HCT116 (cell line): ENCODE measurements at places on chromosomes 6 and 20.
A peak's percentile ranks its signal among the peaks of the same experiment; 100 is the strongest.

- no peak for DNase-seq
- H3K4me3 ChIP-seq: no peak overlapping the region
- no peaks in the 10 kb centered on the region for H3K27me3 ChIP-seq
- H3K4me1 ChIP-seq: no peaks in the 10 kb centered on the region
- H3K27ac ChIP-seq: no peak overlapping the region
These were observed 450.0 kb downstream of the TFAP2B start for GRCh38 chr6:51268666-51269065.

GRCh38 chr6:52263709-52264540, 19.6 kb upstream of the IL17F start:
- no peak overlapping the region for H3K27ac ChIP-seq
- no peaks in the 10 kb centered on the region for H3K4me1 ChIP-seq
- H3K27me3 ChIP-seq: no peaks in the 10 kb centered on the region

DNA sequence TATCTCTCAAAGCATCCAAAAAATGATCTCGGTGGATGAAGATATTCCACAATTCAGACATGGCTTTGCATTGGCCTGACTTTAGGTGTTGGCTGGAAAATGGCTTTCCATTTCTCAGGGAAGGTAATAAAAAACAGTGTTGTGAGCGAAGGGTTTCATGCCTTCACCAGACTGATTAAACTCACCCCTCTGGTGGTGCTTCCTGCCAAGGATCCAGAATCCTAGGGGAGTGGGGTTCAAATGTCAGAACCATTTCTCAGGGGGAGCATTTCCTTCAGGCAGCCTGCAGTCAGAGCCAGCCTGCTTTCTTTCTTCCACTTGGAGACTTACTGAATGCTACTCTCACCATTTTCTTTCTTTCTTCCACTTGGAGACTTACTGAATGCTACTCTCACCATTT, 45.7 kb upstream of the SMIM28 start:
- no peak for DNase-seq
- H3K4me1 ChIP-seq: no peaks in the 10 kb centered on the region
- no peak overlapping the region for H3K27ac ChIP-seq
- H3K36me3 ChIP-seq: no peaks in the 10 kb centered on the region

- H3K36me3 ChIP-seq: no peaks in the 10 kb centered on the region
- no peaks in the 10 kb centered on the region for H3K27me3 ChIP-seq
- no peak for DNase-seq
These were observed 157.5 kb downstream of the TRMT11 start for GRCh38 chr6:126143761-126144251.

DNA sequence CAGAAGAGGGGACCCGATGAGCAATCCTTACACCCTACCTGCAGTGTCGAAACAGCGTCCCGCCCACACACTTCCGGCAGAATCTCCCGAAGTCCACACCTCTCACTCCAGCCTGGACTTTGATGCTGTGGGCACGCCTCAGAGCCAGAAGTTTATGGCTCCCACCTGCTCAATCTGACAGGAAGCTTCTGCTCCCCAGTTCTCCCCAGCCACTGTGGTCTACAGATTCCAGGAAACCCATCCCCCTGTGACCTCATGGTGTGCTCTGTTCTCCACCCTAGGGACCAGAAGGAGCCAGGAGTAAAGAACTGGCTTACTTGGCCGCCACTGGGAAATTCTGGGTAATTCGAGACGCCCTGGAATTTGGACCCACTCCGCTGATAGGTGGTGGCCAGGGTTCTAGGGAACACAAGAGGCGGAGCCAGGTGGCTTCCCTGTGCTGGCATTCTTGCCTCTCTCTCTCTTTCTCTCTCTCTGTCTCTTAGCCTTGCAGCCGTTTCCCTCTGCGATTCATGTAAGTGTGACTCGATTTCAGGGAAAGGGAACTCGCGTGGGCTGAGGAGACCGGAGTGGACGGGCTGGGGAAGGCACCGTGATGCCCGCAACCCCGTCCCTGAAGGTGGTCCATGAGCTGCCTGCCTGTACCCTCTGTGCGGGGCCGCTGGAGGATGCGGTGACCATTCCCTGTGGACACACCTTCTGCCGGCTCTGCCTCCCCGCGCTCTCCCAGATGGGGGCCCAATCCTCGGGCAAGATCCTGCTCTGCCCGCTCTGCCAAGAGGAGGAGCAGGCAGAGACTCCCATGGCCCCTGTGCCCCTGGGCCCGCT, at the start of gene TRIM15:
TSS of gene TRIM15 (plus strand) at position 457 of the 828 bp plus-strand sequence. CDS start at position 596, 139 bp downstream.
- H3K4me1 ChIP-seq: peaks cover 9% of the 10 kb centered on the region; the same call in 1 of the 2 replicates
- no peaks in the 10 kb centered on the region for H3K27me3 ChIP-seq

DNA sequence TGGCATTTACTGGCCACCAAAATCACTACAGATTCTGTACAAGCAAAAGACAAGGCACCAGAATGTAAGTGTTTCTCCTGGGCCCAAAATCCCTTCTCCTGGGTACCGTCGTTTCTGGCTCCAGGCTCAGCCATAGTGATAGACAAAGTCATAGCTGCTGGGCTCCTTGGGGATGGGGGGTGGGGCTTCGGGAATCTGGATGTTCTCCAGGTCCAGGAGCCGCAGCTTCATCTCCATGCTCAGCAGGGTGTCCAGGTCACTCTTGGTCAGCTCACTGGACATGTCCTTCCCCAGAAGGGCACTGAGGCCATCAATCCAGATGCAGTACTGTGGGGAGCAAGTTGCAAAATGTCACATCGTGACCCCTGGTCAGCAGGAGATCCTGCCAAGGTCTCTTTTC, 39.2 kb downstream of the ELMO2 start:
- H3K4me3 ChIP-seq: no peak overlapping the region
- peaks cover 13% of the 10 kb centered on the region; the same call in 1 of the 2 replicates for H3K36me3 ChIP-seq
- peaks cover 26% of the 10 kb centered on the region for H3K4me1 ChIP-seq
- no peak for DNase-seq

DNA sequence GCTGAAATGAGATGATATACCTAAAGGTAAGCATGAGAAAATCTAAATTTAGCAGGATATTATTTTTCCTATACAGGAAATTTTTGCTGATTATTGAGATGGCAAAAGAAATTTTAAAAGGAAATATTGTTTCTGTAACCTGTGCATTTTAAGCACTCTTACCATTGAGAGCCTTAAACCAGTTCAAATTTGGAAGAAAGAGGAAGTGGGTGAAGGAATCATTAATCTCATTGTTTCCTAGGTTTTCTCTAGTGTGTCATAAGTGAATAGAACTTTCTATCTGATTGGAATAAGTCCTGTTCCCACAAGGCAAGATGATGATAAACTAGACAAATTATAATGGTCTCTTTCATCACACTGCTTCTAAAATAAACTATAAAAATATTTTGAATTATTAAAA, 22.4 kb upstream of the FKBP1C start:
- H3K36me3 ChIP-seq: no peaks in the 10 kb centered on the region
- H3K4me3 ChIP-seq: no peak overlapping the region
- H3K27me3 ChIP-seq: no peaks in the 10 kb centered on the region
- no peak overlapping the region for H3K27ac ChIP-seq
- no peak for DNase-seq

DNA sequence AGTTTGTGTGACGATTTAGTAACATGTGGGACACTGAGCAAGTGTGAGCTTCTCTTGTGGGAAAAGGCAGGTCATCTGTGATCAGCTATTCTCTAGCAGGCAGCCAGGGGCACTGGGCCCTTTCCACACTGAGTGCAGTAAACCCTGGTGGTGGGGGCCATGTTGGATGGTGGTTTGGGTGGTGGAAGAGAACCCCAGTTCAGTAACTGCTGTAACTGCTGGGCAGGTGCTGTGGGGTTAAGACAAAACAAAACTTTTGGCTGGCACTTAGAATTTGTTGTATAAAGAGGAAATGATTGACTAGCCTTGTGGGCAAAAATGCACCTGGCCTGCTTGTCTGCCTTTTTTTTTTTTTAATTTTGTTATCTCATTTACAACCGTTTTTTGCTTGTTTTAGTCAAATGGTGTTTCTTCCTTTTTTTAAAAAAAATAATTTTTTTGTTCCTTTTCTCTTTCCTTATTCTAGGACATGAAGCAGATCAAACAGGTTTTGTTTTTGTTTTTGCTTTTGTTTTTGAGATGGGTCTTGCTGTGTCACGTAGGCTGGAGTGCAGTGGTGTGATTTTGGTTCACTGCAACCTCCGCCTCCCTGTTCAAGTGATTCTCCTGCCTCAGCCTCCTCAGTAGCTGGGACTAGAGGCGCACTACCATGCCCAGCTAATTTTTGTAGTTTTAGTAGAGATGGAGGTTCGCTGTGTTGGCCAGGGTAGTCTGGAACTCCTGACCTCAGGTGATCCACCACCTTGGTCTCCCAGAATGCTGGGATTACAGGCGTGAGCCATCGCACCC, 59.8 kb downstream of the IGF2R start:
- H3K4me1 ChIP-seq: no peaks in the 10 kb centered on the region
- H3K36me3 ChIP-seq: no peaks in the 10 kb centered on the region
- H3K4me3 ChIP-seq: no peak overlapping the region

- H3K4me3 ChIP-seq: peak within 1 kb of the TSS; percentile 86
- no peaks in the 10 kb centered on the region for H3K27me3 ChIP-seq
- H3K27ac ChIP-seq: peak within 1 kb of the TSS; percentile 88
- no peaks in the 10 kb centered on the region for H3K36me3 ChIP-seq
- peak; percentile 78 for DNase-seq
These were observed at the start of gene DCBLD1 for GRCh38 chr6:117482240-117483003. Gene DCBLD1 (plus strand): TSS chr6:117482674. CDS start chr6:117482782, 108 bp downstream.

GRCh38 chr6:138464085-138464484, 35.2 kb downstream of the NHSL1 start:
- no peaks in the 10 kb centered on the region for H3K36me3 ChIP-seq
- H3K27ac ChIP-seq: no peak overlapping the region
- peaks cover 22% of the 10 kb centered on the region for H3K4me1 ChIP-seq
- no peak for DNase-seq
- no peak overlapping the region for H3K4me3 ChIP-seq

DNA sequence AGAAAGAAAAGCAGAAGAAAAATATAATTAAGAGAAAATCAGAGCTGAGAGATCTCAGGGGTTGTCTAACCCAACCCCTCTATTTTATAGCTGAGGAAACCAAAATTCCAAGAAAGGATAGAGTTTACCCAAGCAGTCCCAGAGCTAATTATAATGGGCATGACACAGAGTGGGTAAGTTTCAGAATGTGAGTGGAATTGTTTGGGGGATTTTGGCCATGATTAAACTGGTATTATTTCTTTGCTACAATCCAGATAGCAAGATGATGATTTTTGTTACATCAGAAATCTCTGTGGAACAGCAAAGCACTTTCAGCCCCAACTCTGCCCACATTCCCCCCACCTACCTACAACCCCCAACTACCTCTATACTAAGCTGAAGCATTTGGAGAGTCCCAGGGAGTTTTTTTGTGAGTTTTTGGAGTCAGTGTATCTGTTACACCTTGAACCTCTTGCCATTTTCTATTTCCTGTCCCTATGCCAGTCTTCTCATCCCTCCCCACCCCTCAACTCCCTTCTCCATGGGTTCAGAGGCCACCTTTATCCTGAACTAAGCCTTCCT, 24.7 kb downstream of the POFUT1 start:
- no peaks in the 10 kb centered on the region for H3K27me3 ChIP-seq
- no peak overlapping the region for H3K27ac ChIP-seq
- peaks cover 28% of the 10 kb centered on the region for H3K36me3 ChIP-seq
- no peak for DNase-seq

GRCh38 chr6:135310291-135310690, 129.2 kb downstream of the MYB start:
- no peaks in the 10 kb centered on the region for H3K4me1 ChIP-seq
- H3K27me3 ChIP-seq: no peaks in the 10 kb centered on the region
- H3K36me3 ChIP-seq: no peaks in the 10 kb centered on the region
- H3K4me3 ChIP-seq: no peak overlapping the region
- no peak for DNase-seq

- H3K27me3 ChIP-seq: no peaks in the 10 kb centered on the region
- H3K27ac ChIP-seq: no peak overlapping the region
- H3K4me3 ChIP-seq: no peak overlapping the region
- H3K36me3 ChIP-seq: no peaks in the 10 kb centered on the region
- no peak for DNase-seq
These were observed 520.0 kb upstream of the IRAK1BP1 start for GRCh38 chr6:78347191-78347916.

DNA sequence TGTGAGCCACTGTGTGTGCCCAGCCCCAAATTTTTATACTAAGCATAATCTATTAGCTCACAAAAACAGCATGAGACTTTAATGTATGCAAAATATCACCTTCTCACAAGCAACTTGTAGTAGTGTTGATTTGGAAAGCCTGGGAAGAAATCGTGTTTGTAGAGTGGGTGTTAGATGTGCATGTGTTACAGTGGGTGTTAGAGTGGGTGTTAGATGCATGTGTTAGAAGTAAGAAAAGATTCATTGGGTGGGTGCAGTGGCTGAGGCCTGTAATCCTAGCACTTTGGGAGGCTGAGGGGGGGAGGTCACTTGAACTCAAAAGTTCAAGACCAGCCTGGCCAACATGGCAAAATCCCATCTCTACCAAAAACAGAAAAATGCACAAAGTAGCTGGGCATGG, 6.3 kb upstream of the SCAF8 start:
- no peak overlapping the region for H3K4me3 ChIP-seq
- no peak overlapping the region for H3K27ac ChIP-seq
- H3K36me3 ChIP-seq: no peaks in the 10 kb centered on the region
- DNase-seq: no peak

GRCh38 chr20:50367104-50367674, 143.0 kb upstream of the PTPN1 start:
- H3K27ac ChIP-seq: no peak overlapping the region
- H3K27me3 ChIP-seq: no peaks in the 10 kb centered on the region
- no peak overlapping the region for H3K4me3 ChIP-seq

DNA sequence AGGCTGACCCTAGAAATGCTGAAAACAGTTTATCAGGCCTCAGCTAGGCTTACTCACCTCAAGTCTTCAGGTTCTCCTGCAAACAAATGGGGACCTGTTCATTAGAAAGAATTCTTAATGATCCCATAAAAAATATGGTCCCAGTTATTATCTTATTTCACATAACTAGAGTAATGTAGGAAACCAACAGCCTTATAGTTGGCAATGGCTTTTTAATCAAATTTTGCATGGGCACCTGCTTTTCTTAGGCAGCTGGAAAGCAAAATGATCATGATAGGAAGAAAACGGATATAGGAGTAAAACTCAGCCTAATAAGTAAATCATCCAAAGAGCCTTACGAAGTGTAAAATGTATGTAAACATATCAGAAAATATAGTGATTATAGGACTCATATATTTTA, 1.3 kb downstream of the NRSN1 start:
- peaks cover 7% of the 10 kb centered on the region; the same call in 1 of the 2 replicates for H3K27me3 ChIP-seq
- H3K36me3 ChIP-seq: no peaks in the 10 kb centered on the region
- H3K27ac ChIP-seq: no peak overlapping the region

DNA sequence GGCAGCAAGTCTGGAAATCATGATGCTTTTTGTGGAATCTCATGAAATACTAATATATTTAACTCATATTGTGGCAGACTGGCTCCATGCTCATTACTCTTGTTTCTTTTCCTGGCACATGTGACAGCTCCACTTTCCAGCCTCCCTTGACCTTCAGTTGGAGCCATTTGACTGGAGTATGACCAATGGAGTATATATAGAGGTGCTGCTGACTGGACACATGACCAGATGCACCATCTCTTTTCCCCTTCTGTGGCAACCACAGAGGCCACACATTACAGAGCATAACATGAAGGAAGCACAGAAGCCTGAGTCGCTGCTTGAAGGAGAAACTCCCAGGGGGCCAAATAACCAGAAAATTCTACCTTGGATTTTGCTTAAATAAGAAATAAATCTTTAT, 77.4 kb downstream of the MKKS start:
- H3K4me3 ChIP-seq: no peak overlapping the region
- H3K36me3 ChIP-seq: no peaks in the 10 kb centered on the region
- H3K4me1 ChIP-seq: no peaks in the 10 kb centered on the region

- no peaks in the 10 kb centered on the region for H3K36me3 ChIP-seq
- no peak for DNase-seq
These were observed 65.1 kb downstream of the PLG start for GRCh38 chr6:160766989-160767646.

- no peaks in the 10 kb centered on the region for H3K27me3 ChIP-seq
- no peaks in the 10 kb centered on the region for H3K36me3 ChIP-seq
These were observed 169.2 kb downstream of the SAMD5 start for GRCh38 chr6:147677647-147678046.

- no peak overlapping the region for H3K27ac ChIP-seq
- H3K4me1 ChIP-seq: peaks cover 10% of the 10 kb centered on the region; the same call in 1 of the 2 replicates
- H3K4me3 ChIP-seq: no peak overlapping the region
- no peak for DNase-seq
These were observed 897 bp upstream of the SEL1L2 start for GRCh38 chr20:13991311-13991710.
